RPMI7951 (cell line): ENCODE measurements at places on chromosomes 1 and 21. TPM values are rescaled to one million over a fixed set of nuclear protein-coding genes. Genes with fewer than 3 reads are reported as not detected.
A peak's percentile ranks its signal among the peaks of the same experiment; 100 is the strongest.

DNA sequence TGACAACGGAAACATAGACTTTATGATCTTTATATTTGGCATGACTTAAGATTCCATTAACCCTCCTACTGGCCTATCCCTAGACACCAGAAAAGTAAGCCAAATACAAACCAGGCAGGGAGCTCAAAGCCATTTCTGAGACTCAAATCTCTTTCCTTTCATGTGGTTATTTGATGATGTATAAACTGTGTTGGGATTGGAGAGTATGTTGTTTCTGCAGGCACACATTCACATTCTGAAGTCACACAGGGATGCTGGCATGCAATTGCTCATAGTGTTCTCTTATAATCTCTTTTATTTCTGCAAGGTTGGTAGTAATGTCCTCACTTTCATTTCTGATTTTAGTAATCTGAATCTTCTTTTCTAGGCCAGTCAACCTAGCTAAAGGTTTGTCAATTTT is 5.8 kb downstream of the ZMYND12 start:
- DNase-seq: no peak

DNA sequence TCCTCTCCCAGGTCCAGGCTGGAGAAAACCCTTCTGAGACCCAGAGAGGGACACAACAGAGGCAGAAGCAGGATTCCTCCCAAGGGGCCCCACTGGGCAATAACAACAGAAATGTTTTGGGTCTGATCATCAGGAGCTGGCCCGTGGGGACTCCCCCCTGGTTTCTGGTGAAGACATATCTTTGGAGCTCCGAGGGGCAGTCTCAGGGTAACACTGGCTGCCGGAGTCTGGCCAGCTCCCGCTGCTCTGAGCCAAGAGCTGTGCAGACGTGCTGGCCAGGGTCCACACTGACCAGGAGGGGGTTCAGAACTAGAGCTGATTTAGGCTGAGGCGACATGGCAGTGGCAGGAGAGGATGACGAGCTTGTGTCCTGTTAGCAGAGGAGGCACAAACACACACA is 13.1 kb downstream of the ECE1 start:
- no peak for DNase-seq

- peak; percentile 94 for DNase-seq
Measured at GRCh38 chr1:201268604-201269151, 14.6 kb upstream of the PKP1 start.

APOBEC4 gene
- not detected in 2 replicates for total RNA-seq
